MG63 (cell line): ENCODE measurements at places on chromosomes 1 and 21. TPM values are rescaled to one million over a fixed set of nuclear protein-coding genes. Genes with fewer than 3 reads are reported as not detected.

- DNase-seq = no peak
These were observed 53.2 kb downstream of the LACTBL1 start for GRCh38 chr1:22919341-22920025.

The NR1I3 gene
- not detected in 2 replicates for total RNA-seq

- DNase-seq = no peak
These were observed 42.8 kb downstream of the RTCA start for GRCh38 chr1:100308777-100309176.

DNA sequence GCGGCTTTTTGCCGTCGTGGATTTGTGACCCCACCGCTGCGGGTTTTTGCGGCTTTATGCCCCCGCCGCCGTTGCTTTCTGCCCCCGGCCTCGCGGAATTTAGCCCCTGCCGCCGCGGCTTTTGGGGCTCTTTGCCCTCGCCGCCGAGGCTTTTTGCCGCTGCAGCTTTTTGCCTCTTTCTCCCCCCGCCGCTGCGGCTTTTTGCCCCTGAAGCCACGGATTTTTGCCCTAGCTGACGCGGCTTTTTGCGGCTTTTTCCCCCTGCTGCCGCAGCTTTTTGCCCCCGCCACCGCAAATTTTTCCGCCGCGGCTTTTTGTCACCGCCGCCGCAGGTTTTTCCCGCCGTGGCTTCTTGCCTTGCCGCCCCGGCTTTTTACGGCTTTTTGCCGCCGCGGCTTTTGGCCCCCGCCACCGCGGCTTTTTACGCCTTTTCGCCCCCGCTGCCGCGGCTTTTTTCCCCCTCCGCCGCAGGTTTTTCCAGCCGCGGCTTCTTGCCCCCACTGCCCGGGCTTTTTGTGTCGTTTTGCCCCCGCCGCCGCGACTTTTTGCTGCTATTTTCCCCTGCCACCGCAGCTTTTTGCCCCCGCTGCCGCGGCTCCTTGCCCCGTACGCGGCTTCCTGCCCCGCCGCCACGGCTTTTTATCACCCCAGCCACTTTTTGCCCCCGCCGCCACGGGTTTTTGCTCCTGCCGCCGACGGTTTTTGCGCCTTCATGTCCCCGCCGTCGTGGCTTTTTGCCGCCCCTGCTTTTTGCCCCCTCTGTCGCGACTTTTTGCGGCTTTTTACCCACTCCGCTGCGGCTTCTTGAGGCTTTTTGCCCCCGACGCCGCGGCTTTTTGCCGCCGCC, 3933.6 kb downstream of the SRGAP2C start:
- no peak for DNase-seq

The CD34 gene
- 0.53 TPM in 1 of 2 replicates, not detected in the other for total RNA-seq

The PGBD5 gene
- total RNA-seq = 0.05 TPM in 1 of 2 replicates, not detected in the other
